ENCODE measurements at places on chromosomes 16 and 17.
A peak's percentile ranks its signal among the peaks of the same experiment; 100 is the strongest.

DNA sequence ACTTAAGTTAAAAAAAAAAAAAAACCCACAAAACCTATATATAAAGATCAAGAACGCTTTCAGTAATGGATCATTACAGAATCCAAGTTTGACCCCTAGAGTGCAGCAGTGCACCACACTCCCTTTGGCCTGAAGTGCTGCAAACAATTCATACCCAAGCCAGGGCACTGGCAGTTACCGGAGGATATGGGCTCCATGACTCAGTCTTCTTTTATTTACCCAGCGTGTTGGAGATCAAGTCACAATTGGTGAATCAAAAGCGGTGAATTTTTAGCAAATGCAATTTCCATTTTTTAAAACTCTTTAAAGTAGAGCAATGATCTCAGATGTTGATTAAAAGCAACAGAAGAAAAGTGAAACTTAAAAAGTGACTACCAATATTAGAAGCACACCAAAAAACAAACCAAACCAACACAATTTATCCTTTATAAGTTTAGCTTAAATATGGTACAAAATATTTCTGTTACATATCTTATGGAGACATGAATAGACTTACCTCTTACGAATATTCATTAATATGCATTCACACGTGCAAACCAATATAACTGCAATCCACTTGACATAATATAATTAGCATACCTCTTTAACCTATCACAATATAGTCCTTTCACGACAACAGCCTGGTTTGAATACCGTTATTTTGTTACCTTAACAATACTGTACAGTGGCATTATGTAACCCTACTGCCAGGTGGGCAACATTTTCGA lies 46.3 kb downstream of the ZNF652 start:
- peak; percentile 77 for DNase-seq

DNA sequence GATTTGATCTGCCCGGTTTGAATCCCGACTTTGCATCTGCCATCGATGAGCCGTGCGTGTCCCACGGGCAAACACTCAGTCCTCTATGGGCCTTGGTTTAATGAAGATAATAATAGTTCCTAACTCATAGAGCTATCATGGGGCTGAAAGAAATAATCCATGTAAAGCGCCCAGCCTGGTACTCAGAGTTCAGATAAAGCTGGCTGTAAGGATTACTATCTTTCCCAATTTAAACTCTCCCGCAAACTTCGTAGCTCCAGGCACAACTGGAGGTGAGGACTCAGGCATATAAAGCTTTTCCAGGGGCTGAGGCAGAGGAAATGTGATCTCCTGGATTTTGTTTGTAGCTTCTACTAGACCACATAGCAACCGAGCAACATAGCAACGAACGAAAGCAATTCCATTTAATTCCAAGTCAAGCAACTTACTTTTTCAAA lies 16.3 kb downstream of the ALOX15 start:
- DNase-seq, result no peak

DNA sequence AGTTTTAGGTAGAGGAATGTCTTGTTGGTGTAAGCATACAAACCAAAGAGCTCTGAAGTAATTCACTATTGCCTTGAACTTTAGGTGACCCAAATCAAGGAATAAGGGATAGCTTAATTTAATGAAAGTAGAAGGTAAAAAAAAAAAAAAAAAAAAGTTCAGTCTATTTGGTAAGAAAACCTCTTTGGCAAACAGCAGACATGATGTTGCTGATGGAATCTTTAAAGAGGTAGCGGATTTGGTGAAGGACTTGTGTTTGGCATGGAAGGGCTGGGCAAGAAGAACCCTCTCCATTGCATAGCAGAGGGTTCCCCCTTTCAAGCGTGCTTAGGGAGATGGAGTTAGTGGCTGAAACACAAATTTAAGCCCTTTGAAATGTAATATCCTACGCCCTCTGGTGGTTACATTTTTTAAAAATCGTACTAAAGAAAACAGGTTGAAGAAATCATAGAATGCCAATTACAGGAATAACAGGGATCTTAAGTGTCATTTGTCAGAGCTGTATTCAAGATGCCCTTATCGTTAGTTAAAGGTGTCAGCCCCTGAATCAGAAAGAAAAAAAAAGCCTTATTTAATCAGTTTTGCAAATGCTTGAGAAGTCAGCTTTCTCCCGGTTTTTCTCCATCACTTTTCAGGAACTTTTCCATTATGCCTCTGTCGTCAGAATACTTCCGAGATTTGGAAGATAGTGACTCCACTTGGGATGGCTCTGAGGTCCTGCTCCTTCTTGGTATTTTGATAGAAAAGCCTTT lies 383.1 kb downstream of the KCNJ2 start:
- DNase-seq, result no peak

GRCh38 chr16:86322806-86323205 lies 187.5 kb upstream of the FOXF1 start:
- DNase-seq, result no peak

- DNase-seq, result no peak
These were observed 95.5 kb downstream of the PMP22 start for GRCh38 chr17:15169676-15170075.

- no peak for DNase-seq
These were observed 14.4 kb upstream of the BAHCC1 start for GRCh38 chr17:81380666-81381518.

- peak; percentile 81 for DNase-seq
These were observed 21.5 kb downstream of the PRCD start for GRCh38 chr17:76561332-76561731.

- DNase-seq, result no peak
These were observed 6.0 kb upstream of the TLCD3A start for GRCh38 chr17:726271-726919.

DNA sequence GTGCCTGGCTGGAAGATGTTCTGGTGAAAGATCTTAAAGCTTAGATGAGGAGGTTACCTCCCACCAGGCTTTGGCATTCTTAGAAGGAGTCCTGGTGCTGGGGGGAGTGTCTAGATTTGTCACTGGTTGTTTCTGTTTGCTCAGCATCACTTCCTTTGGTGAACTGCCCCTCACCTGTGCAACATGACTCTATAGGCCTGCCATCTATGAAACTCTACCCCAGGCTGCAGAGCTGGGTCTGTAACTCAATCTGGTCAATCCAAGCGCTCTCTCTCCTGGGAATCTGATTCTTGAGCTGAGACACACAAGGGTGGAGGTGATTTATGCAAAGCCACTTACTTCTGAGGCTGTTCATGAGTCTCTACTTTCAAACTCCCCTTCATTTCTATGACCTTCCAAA lies 399.4 kb downstream of the NPIPA7 start:
- no peak for DNase-seq

GRCh38 chr17:7651097-7651664 lies 455 bp downstream of the ATP1B2 start:
- no peak for DNase-seq

DNA sequence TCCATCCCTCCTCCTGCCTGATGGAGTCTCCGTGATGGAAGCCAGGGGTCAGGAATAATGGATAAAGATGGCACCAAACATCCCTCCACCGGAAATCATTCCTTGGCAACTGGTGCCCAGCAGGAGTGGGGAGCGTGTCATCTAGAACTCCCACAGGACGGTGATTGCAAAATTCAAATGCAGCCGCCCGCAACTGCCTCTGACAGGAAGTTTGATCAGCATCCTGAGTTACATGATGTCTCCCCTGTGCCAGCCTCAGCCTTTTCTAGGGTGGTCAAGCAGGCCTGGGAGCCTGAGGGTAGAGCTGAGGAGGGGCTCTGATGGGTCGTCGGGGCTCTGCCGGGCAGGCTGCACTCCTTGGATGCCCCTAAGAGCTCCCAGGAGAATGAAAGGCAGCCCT lies 52.8 kb downstream of the GSG1L start:
- no peak for DNase-seq

DNA sequence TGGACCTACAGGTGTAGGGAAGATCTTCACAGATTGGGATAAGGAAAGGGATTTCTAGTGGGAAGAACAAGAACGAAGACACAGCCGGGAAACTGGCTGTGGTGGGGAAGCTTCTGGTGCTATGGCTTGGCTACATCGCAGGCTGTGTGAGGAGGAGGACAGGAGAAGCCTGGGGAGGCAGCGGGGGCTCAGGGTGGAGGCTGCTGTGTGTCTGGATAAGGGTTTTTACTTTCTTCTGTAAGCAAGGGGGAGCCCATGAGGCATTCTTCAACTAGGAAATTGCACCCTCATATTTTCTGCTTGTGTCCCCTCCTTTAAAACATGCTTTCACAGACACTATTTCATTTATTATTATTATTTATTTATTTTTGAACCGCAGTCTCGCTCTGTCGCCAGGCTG lies 2.9 kb upstream of the RHBDF2 start:
- no peak for DNase-seq

DNA sequence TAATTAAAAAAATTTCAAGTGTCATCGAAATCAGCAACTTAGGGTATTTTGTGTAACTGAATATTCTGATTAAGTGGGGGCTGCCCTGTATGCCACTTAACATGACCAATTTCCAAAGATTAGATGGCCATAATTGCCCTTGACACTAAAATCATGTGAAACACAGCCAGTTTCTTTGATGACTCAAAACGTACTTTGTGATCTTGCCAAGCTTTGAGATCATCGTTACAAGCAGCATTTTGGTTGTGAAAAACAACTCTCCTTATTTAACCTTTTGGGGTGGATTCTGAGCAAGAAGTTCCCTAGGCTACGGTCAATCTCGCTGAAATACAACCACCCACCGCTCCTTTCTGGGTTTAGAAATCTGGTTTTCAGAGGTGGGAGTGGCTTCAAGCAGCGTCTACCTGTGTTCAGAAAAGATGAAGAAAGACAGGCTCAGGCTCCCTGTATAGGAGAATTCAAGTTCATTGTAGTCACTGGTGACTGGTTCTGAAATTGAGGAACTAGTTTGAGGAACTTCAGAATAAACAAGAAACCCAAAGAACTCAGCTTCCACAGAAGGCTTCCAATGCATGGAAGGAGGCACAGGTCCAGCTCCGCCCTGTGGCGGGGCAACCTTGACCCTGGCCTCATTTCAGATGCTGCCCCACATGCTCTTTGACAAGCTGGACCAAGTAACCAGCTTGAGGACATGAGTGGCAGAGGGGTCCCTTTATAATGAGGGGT lies 9.4 kb downstream of the MAP3K14 start:
- no peak for DNase-seq

DNA sequence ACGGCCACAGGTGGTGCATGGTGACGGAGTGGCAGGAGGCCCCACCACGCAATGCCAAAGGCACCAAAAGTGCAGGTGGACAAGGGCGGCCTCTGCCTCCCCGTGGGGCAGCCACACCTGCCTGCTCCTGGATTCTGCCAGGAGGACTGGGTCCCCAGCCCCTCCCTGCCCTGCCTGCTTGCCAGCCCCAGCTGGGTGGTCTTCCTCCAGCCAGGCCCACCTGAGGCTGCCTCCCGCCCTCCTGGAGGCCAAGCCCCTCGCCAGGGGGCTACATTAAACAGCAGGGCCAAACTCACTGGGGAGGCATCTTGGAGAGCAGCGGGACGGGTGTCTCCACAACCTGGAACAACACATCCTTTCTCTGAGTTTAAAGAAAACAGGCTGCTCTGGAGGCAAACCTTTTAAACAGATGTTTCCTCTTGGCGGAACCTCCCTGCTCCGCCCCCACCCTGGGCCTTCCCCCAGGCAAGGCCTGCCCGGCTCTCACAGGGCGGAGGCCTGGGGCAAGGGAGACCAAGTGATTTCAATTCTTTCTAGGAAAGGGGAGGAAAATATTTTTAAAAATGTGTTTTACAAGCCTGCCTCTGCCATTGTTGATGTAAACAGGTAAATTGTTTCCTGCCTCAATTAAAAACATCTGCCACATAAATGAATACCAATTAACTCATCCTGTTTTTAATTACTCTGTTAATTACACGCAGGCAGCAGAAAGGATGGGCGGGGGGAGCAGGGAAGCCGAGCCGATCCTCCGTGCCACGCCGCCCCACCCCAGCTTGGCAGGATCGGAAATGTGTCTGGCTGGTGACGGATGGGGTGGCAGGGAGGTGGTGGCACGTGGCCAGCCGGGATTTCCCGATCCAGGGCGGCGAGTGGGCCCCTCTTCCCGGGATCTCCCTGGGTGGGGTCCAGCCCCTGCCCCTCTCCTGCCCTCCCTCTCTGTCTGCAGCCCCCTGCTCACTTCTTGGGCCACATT lies 54.4 kb upstream of the PABPN1L start:
- DNase-seq, result no peak

GRCh38 chr16:24943471-24943870 lies 71.7 kb downstream of the ARHGAP17 start:
- no peak for DNase-seq

- DNase-seq, result peak; percentile 42
These were observed 2.0 kb downstream of the LUC7L3 start for GRCh38 chr17:50721194-50722010.

DNA sequence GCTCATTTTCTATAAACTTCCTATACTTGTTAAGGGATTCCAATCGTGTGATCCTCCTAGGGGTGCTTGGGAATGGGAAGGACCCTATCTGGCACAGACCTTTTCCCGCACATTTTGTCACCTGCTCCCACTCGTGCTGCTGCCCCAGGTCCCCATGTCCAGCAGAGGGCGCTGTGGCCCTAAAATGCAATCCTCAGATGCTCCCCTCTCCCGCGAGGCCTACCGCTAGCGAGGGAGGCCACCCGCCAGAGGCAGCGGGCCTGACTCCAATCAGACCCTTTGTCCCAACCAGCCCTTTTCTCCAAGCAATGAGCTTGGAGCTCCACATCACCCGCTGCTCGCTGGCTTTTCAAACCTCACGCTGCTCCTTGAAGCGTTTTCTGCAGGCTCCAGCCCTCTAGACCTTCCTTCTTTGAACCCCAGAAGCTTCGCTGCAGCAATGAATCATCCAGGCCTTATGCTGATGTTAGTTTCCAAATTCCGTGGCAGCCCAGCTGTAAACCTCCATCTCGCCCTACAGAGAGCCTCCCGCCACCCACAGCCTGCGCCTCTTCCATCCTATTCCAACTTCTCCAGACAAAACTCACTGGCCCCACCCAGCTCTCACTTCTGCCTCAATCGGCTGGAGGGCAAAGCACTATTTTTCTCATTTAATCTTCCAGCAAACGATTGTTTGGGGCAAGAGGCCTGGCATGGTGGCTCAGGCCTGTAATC lies 23.6 kb upstream of the FZD2 start:
- peak; percentile 68 for DNase-seq

DNA sequence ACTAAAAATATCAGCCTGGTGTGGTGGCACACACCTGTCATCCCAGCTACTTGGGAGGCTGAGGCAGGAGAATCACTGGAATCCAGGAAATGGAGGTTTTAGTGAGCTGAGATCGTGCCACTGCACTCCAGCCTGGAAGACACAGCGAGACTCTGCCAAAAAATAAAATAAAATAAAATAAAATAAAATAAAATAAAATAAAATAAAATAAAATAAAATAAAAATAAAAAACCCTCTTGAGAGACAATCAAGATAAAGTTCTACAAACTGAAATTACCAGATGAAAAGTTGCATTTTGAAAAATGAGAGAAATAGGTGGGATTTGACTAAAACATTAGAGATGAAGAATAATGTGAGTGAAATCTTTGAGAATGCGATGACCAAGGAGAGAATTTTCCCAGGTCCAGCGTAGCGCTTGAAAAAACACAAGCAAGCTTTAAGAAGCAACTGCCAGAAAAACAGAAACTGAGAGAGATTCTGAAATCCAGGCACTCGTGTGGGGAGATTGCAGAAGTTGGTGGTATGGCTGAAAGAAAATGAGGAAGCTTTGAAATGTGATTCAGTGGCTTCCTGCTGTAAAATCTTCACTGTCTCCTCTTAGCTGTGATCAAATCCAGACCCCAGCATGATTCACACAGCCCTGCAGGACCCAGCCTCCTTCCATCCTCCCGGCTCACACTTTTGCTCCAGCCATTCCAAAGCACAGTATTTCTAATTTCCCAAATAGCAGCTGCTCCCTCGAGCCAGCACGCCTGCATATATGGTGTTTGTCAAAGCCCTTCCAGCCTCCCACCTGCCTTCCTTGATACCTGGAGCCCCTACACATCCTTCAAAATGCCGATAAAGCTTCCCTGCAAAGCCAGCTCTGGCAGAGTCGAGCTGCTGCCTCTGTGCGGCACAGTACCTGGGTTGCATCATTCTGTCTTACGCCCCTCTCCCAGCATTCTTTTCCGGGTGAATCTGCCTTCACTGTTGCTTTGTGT lies 8.2 kb upstream of the CD300E start:
- no peak for DNase-seq

All from CD4-positive, alpha-beta memory T cell (primary cell).